Activated effector memory CD4-positive, alpha-beta T cell treated with Interleukin-2 at 50 U/mL for 16 hours (primary cell): ENCODE measurements at places on chromosomes 4 and X.

DNA sequence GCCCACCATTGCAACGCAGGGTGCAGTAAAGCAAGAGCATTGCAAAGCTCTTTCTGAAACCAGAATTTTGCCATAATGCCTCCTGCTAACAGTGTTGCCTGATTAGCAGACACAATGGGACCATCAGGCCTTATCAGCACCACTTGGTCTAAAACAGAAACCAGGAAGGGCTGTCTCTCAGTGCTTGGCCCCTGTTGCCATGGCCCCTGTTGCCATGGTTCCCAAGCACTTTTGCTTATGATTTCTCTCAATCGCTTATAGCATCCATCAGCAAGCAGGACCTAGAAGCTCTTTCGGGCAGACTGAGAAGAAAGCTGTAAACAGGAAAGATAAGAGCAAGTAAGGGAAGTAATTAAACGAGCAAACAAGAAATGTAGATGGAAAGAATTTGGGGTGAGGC lies 36.8 kb downstream of the RTL5 start:
- peak; percentile 53 for DNase-seq

GRCh38 chrX:145716226-145716625 lies 101.4 kb upstream of the SLITRK2 start:
- no peak for DNase-seq

DNA sequence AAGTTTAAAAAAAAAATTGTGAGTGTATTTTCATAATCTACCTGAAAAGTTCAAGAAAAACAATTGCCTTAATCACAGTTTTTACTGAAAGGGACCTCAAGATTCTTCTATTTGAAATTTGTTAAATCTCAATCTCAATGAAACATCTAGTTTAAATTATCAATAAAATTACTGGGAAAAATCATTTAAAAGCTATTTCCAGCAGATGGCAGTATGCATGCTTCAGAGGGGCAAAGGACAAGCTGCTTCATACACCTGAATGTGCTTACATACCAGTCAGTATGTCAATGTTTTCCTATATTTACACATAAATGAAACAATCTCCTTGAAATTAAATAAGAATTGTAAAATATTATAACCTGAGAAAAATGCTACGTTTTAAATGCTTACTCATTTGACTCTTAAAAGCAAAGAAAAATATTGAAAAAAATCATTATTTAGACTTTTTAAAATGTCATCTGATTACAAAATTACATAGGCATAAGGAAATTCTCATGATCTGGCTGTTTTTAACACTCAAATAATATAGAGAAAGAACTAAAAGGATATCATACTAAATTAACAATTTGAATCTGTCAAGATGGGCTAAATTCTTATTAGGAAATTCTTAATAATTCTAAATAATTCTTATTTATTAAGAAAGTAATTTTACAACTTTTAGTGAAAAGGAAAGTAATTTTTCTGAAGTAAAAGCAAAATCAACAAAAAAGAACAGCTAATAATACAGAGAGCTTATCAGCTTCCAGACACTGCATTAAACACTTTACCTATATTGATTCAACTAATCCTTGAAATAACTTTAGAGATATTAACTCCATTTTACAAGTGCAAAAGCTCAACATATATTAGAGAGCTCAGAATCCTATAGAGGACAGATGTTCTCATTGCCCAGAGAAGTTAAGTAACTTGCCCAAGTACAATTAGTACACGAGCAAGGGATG lies 242.1 kb downstream of the ADAMTS3 start:
- DNase-seq = no peak

DNA sequence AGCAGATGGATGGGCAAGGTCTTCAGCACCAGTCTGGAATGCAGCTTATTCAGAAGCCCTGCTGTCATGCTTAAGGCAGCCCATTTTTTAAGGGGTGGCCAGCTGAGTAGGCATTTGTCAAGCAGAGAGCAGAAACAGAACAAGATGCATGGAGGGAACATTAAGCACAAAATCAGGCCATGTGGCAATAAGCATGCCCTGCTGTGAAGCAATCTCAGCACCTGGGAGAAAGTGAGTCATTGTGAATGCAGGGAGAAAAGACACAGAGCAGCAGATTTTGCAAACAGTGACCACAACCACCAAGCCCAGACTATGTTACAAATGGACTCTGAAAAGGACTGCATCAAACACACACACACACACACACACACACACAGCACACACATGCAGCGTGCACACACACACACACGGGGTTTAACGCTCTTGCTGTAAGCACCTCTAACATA lies 94.1 kb upstream of the GALNT7 start:
- no peak for DNase-seq

DNA sequence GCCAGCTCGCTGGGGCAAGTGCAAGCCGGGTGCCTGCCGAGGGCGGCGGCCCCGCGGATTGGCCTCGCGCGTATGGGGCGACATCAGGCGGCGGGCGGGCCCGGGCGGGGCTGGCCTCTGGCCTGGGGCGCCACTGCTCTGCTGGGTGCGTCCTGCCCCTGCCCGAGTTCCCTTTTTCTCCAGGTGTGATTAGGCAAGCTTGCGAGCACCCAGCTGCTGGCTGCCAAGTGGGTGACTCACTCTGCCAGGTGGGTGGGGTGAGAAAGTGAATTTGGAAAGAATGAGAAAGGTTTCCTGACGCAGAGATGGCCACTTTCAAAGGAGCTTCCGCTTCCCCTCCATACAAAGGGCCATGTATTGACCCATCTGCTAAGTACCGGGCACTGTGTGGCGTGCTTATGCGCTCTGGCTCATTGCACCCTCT lies 32.5 kb downstream of the FGFBP1 start:
- no peak for DNase-seq

DNA sequence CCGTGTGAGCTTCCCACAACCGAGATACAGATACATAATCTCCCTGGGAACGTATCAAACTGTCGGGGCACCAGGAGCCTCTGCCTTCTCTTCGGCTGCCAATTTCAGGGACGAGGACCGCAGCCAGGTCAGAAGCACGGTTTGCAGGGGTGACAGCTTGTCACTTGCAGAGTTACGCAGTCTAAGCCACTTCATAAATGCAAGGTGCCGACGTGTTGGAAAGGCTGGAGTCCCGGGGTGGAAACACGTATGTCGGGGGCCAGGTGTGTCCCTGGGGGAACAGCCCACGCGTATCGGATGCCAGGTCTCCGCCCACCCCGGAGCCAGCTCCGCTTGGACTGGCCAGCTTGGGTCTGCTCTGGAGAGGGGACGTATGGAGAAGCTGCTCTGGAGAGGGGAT lies 76.3 kb upstream of the SHOX start:
- no peak for DNase-seq

GRCh38 chr4:125832161-125832560 lies 517.4 kb downstream of the FAT4 start:
- no peak for DNase-seq

DNA sequence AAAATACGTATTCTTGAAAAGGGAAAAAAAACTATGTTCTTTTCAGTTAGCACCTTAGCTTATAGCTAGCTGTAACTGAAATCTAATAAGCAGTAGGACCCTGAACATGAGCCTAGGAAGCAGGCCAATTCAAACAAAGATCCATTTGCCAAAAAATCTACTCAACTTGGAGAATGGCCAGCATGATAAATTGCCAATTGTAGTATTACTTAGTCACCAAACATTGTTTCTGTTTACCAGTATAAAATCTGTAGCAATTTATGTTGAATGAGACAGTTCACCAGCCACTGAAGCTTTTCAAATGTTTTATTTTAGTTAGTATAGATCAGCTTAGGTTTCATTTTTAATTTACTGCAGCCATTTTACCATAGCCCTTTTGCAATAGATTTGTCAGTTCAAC lies 323.6 kb upstream of the DIPK2B start:
- DNase-seq = no peak

GRCh38 chr4:905485-906338 lies 26.4 kb downstream of the GAK start:
- no peak for DNase-seq

DNA sequence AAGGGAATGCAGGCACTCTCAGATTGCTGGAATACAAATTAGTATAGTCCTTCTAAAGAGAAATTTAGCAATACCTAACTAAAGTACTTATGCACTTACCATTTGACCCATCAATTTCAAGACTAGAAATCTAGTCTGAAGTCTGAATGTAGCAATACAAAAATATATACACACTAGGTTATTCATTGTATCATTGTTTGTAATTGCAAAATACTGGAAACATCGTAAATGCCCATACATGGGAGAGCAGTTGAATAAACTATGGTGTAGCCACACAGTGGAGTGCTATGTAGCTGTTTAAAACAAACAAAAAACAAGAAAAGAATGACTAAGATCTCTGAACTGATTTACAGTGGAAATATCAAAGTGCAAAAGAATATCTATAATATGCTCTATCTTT lies 346.4 kb downstream of the ZNF674 start:
- no peak for DNase-seq

DNA sequence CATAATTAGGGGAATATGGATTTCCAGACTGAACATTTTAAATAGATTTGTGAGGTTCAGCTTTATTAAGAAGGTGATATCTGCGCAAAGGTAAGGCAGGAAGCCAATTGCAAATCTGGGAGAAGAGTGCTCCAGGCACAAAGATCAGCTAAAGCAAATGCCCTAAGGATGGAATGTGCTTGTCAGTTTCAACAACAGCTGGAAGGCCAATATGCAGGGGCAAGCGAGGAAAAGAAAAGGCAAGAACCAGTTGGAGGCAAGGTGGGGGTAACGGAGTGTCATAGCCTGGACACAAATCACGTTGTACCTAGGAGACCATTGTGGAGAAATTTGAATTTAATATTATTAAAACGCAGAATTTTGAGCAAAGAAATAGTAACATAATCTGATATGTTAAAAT lies 1710.3 kb upstream of the PCDH7 start:
- DNase-seq = no peak

DNA sequence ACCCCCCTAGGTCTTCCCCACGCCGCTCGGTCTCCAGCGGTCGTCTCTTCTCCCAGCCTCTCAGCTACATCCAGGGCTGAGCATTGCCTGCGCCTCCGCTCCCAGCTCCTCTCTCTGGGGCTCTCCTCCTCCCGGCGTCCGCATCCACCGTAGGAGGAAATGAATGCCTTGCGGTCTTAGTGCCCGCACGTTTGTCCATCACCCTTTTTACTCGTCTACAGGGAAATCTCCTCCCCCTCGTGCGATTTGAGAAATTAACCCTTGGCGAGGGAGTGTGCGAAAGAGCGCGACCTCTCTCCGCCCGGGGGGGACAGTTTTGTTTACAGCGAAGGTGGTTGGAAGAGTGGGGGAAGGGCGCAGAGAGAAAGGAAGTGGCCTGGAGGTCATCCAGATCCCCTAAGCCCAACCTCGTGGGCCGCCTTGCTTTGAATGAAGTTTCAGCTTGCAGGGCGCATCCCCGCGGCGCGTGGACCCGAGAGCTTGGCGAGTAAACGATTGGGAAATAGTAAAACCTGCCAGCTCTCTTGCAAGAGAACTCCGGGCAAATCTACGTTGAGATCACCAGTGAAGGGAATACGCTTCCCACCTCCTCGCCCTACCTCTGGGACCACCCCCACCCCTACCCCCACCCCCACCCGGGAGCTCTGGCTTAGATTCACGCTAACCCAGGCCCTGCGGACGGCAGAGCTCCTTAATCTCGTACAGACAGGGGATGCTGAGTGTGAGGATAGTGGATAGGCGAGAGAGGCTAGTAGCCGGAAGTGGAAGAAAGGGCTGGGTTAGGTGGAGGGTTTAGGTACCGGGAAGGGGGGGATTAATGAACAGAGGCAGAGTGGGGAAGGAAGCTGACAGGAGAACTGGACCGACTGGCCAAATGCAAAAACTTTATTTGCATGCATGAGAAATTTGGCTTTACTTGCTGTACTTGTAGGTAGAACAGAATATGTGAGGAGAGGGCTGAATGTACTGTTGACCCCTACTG lies at the start of gene ELOVL6:
TSS of gene ELOVL6 (minus strand) at position 181 of the 982 bp plus-strand sequence. CDS start 280 bp downstream, outside the sequence.
- DNase-seq = peak; percentile 9

DNA sequence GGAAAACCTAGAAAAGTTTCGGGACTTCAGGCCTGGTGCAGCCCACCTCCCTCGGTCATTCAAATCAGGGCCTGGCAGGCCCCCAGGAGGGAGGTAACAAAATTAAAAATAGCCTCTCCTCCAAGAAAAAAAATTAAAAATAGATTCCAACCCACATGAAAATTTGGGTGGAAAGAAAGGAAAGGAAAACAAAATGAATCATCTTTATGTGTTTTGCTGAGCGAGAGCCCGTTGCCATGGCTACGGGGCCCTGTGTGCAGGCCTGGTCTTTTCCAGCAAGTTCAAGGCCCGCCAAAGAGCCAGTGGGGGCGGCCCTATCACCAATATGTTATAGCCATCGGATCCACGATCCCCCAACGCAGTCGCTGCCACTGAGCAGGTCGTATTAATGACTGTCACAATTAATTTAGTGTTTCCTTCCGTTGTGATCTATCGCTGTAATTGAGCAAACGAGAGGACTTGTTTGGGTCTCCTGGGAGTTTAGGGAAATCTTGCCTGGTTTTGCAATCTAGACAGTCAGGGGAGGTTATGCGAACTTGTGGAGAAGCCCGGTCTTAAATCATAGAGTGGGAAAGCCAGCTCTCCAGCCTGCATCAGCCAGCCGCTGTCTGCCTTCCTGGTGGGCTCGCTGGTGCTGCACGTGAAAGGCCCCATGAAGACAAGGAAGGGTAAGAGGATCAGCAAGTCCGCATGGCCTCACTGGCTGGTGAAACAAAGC lies 452.4 kb downstream of the BCOR start:
- no peak for DNase-seq

DNA sequence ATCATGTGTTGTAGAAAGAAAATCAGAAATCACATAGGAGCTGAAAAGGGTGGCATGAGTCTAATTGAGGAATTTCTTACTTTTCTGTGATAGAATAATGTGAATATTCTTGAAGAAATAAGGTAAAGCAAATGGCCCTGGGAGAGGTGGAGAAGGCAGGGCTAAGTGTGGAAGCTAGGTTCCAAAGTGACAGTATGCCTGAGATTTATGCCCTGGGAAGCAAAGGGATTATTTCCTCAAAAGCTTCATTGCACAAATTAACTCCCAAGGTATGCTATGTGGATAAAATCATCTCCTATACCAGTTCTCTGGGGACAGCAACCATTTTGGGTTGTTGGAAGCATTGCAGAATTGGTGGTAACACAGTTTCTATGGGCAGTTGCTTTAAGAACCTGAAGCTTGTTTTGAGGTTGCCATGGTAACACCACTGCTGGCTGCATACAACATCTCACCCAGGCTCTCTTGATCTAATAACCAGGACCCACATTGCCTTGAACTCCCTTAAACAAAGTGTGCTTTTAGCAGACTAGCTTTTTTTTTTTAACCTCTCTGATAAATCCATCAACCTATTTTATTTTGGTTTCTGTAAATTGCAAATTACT lies 21.0 kb downstream of the MAOA start:
- no peak for DNase-seq

GRCh38 chr4:182126096-182126495 lies 117.1 kb upstream of the TENM3 start:
- no peak for DNase-seq

- DNase-seq = no peak
These were observed 338.5 kb downstream of the SPOCK3 start for GRCh38 chr4:166895771-166896170.

GRCh38 chrX:108516184-108516583 lies 76.5 kb downstream of the COL4A5 start:
- no peak for DNase-seq

- no peak for DNase-seq
These were observed 174.4 kb downstream of the FHIP1A start for GRCh38 chr4:151583157-151583914.
